ENCODE measurements at places on chromosomes 3 and 15.

DNA sequence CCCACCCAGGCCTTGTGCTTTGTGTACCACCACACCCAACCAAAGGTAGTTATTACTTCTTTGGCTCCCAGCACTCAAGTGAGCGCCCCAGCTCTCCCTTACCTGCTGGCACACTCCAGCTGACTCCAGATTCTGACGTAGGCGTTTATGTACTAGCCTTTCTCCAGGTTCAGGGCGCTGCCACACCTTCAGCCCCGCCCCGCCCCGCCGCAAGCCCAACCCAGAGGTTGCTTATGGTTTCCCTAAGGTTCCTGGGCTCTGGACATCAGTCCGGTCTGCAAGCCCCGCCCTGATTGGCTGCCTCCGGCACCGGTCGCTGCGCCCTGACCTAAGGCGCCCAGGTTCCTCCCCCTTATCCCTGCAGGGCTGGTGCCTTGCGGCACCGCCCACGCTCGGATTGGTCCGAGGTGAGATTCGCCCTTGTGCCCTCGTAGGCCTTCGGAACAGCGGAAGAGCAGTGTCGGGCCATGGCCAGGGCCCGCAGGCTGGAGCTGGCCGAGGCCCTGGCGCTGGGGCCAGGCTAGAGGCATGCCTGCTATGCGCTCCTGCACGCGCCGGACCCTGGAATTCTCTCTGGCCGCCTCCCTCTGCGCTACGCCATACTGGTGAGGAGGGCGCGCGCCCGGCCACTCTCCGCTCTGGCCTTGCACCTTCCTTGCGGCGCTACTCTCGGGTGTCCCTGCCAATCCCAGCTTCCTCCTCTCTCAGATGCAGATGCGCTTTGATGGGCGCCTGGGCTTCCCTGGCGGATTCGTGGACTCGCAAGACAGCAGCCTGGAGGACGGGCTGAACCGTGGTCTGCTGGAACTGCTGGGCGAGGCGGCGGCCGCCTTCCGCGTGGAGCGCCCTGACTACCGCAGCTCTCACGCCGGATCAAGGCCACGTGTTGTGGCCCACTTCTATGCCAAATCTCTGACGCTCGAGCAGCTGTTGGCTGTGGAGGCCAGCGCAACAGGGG lies 19.8 kb upstream of the NUDT16 start:
- peak; percentile 18 for DNase-seq

DNA sequence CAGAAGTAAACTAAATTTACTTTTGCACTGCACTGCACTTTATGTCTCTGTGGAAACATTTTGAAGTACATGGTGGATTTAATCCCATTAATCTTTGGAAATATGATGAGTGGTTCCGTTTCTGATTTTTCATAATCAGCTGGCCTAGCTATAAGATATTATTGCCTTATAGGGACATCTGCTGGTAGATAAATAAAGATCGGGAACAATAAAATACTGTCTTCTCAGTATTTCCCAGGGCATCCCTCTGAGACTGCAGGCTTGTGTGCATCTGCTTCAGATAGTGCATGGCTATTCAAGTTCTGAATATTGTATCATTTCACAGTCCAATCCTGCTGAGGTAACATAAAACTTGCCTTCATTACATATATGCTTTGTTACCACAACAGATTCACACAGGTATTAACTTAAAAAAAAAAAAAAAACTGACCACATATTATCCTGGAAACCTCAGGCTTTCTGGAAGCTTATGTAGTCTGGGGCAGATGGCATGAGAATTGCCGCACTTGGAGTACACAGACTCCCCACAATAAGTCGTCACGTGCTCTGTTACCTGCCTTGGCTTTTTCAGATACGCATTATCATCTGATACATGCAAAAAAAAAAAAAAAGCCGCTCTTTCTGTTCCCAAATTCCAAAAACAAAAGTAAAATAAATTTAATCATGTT lies 330.8 kb upstream of the AGTR1 start:
- no peak for DNase-seq

- DNase-seq: no peak
Measured at GRCh38 chr15:32905481-32905880, 187.7 kb downstream of the GREM1 start.

- no peak for DNase-seq
Measured at GRCh38 chr3:173410436-173410835, 12.9 kb downstream of the NLGN1 start.

- DNase-seq: peak; percentile 47
Measured at GRCh38 chr3:152193673-152194267, 75.0 kb upstream of the MBNL1 start.

DNA sequence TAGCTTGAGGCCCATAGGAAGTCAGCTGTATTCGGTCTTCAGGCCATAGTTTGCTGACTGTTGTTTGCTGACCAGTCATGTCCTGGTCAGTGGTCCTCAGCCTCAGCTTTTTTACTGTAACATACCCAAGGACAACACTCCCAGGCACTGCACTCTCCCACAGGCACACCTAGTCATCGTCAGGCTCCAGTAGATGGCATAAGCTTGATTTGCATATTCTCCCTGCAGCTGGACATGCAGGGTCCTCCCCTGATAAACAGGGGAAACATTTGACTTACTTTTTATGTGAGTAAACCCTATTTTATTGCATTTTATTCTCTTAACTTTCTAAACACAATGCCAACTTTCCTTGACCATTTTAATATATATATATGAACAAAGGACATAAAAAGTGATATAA lies 22.9 kb downstream of the ARHGEF3 start:
- no peak for DNase-seq

DNA sequence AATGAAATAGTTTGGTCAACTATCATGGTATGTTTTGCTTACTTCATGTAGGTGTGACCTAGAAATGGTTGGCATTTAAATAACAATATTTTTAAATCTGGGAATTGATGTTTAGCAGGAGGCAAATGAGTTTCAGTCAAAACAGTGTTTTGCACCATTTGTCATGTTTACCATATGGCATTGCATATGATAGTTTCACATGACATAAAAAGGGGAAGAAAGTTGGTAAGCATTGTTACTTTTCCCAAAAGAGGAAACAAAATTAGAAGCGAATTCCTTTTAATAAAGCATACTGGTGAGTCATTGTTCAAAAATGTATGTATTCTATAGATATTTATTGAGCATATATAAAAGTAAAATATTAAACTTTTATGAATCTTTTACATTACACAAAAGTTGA lies 2.3 kb downstream of the RNF13 start:
- no peak for DNase-seq

DNA sequence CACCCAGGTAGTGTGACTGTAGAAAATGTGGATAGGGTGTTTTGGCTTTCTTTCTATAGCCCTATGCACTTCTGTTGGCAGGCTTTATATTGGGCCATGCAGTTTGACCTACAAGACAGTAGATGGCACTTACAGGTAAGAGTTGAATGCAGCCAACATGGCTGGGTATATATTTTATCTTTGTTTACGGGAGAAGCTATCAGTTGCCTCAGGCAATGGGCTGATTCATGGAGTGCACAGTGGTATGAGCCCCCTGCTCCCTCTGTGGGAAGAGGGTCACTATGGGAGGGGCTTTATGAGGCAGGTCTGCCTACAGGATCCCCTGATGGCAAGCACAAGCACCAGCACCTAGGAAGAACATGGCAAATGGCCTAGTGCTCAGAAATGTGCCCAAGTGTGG lies 301.2 kb upstream of the CDIN1 start:
- DNase-seq: no peak

Measured in CD4-positive, alpha-beta T cell treated with Interleukin-17A for 4 hours (primary cell).